A172 (cell line): ENCODE measurements at places on chromosomes 3 and 15. TPM values are rescaled to one million over a fixed set of nuclear protein-coding genes. Genes with fewer than 3 reads are reported as not detected.

GRCh38 chr3:150319900-150320299 is 88.2 kb upstream of the TSC22D2 start:
- peak; percentile 99 for DNase-seq

- no peak for DNase-seq
Measured at GRCh38 chr3:147304756-147305155, 101.6 kb downstream of the ZIC4 start.

Gene SLC41A3
- total RNA-seq, result 40.9 and 42.3 TPM in 2 replicates

DNA sequence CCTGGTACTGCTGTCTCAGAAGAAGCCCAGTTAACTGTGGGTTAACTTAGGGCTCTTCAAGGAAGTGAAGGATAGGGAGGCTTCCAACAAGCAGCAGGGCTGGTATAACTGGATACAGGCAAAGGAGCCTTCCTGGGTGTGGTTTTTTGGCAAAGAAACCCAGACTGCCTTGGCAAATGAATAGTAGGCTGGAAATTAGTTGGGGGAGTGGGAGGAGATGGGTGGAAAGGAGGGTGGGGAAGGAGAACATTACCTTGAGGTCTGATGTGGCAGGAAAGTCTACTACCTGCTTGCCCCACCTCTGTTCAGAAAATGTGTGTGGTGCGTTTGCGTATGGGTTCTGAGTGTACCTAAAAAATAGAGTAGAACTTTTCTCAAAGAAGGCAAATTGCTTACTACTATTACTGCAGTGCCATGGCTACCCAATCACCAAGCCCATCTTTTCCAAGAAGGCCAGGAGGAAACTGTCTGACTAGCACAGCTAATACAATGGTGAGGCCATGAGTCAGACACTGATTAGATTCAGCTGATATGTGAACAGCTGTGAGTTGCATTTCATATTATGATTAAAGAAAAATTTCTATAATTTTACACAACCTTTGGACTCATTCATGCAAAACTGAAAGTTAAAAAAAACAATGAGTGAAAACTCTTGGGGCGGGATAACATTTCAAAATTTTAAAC is 55.2 kb downstream of the SPTSSB start:
- peak; percentile 51 for DNase-seq

GRCh38 chr3:126106336-126107202 is 22.6 kb upstream of the SLC41A3 start:
- no peak for DNase-seq

DNA sequence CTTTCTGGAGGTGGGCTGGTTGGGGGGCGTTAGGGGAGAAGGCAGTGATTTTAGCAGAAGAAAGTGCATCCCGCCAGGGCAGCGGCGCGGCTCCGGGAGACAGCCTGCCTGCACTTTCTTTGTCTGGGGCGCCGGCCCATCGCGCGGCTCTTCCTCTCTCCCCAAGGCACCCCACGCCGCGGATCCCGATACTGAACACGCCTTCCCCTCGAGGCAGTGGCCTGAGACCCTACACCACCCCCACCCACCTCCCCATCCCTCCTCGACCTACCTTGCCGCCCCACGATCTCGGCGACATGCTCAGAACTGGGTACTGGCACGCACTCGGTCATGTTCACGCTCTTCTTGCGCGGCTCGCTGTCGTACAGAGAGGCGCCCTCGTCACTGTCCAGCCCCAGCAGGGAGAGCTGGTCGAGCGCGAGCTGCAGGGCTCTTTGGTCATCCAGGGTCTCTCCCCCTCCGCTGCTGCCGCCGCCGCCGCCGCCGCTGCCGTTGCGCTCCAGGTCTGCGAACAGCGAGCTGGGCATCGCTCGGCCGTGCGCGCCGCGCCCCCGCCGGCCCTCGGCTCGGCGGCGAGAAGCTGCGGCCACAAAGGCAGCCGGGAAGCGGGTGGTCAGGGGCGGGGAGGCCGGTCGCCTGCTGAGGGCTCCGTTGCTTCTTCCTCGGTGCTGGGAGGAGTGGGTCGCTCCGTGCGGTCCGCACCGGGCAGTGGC is 483 bp downstream of the MEX3B start:
- DNase-seq, result peak; percentile 14

DNA sequence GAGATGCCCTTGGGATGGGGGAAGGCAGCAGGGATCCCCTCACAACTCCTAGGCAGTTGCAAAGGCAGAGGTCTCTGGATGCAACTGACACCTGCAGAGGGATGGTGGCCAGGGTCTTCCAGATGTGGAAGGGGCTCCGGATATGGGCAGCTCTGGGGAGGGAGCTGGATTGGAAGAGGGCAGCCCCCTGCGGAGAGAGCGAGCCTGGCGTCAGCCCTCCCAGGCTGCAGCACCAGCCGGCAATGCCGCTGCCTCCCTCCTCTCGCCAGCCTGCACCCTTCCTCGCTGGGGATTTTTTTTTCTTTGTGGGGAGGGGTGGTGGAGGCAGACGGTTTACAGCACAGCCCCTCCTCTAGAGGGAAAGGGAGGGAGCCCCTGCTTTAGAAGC is 1.6 kb downstream of the INSYN1 start:
- no peak for DNase-seq
